Activated CD4-positive, alpha-beta T cell treated with anti-CD3 and anti-CD28 coated beads, Interleukin-2, Interleukin-4, amounts not matched to agents 100 ng/mL and 50 ng/mL, durations not matched to agents 16 hours and 8 hours (primary cell): ENCODE measurements at places on chromosomes 7 and 10.
A peak's percentile ranks its signal among the peaks of the same experiment; 100 is the strongest.

GRCh38 chr7:130393841-130394411, 13.6 kb downstream of the CPA1 start:
- no peak for DNase-seq

- no peak for DNase-seq
These were observed 19.3 kb downstream of the MYO1G start for GRCh38 chr7:44959433-44959951.

DNA sequence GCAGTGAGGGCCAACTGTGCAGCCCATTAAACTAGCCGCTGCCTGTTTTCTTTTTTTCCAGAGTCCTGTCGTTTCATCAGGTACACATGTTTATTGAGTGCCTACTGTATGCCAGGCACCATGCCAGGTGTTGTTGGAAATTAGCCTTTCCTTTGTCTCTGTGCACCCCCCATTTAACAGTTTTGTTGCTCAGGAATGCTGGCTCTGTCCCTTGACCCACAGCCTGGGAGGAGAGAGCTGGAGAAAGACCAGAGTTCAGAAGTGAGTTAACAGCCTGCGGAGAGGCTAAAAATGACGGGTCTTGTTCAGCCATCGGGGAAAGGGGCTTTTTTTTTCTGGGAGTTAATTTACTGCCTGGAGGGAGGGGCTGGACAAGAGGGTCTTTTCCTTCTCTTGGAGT, 1.3 kb downstream of the LRMDA start:
- no peak for DNase-seq

- DNase-seq: no peak
These were observed 70.7 kb upstream of the TNS3 start for GRCh38 chr7:47652591-47652990.

DNA sequence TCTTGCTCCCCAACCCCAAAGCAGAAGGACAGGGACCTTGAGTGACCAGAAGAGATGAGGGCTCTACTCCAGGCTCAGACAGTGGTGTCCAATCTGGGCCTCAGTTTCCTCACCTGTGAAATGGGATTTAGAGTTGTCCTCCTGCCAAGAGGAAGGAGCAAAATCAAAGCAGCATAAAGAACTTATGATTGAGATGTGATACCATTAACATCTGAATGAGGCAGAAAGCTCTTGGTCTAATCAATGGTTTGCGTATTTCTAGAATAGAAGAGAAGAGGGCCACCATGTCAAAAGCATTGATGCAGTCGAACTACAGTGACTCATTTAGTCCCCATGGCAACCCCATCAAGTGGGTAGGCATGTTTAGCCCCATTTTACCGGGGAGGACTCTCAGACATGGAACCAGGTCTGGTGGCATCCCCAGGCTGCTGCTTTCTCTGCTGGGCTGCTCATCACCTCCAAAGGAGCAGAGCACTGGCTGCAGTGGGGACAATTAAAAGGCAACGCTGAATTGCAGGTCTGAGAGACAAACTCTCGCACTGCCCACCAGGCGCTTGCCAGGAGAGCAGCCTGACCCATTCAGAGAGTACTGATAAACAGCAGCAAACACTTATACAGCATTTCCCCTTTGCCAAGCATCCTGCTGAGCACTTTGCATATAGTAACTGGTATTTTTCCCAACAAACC, 175.9 kb downstream of the NEURL1 start:
- DNase-seq: no peak

- DNase-seq: no peak
These were observed 62.3 kb downstream of the LHPP start for GRCh38 chr10:124523901-124524300.

DNA sequence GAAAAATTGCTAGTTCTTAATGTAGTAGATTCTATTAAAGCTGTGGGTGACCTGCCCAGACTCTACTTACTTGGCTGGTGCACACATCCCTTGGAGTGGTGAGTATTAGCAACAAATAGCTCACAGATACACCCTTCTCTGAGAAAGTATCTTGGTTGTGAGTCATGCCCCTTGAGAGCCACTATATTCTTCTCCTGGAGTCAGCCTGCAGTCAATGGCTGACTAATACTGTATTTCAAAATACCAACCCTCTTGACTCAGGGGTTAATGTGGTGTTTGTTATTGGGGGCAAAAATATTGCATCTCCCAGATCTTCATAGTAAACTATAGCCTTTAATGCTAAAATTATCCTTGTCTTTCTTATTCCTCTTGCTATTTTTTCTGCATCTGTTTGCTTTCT, 354.9 kb downstream of the BMPER start:
- DNase-seq: no peak

DNA sequence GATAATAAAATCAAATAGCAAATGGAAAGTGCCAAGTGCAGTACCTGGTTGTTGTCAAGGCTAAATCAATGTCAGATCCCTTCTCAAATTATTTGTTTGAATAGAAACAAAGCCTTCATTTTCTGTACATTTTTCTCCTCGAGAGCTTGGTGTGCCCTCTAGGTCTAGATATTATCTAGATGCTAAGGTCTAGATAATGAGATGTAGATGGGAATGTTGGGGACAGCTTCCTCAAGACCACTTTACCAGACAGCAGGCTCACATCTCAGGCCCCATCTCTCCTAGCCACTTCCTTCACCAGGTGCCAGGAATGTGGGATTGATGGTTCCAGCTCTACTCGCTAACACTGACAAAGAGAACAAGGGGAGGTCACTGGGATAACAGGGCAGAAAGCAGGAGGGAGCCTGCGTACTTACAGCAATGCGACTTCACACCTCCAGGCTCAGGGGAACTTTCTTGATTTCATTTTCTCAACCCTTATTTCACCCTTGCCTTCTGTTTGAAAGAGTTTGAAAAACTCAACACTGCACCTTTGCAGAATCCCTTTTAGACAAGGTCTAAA, 451.4 kb upstream of the VSTM2A start:
- DNase-seq: no peak

- DNase-seq: no peak
These were observed 10.0 kb downstream of the BTBD16 start for GRCh38 chr10:122281018-122281626.

DNA sequence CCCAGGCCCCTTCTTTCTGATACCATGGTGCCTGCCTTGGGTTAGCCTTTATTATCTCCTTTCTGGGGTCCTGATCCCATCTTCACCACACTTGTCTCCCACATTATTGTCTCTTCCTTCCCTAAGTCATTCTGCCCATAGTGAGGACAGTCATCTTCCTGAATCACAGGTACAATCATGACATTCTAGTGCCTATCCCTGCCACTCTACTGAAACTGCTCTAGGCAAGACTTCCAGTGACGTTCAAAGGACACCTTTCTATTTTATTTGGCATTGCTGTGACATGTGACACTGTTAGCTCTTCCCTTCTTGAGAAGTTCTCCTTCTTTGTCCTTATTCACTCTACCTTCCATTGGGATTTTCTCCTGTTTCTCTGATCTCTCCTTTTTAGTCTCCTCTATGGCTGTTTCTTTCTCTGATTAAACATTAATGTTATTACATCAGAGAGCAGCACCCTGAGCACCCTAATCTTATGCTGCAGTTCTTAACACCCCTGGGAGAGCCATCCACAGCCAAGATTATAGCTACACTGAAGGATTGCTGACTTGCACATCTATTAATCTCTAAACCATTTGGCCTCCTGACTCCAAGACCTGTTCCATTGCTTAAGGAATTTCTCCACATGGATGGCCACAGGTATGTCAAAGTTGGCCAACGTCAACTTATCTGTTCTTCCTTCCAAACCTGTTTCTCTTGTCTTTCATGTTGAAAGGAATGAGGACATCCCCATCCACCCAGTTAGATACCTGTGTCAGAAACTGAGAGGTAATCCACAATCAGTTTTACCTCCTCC, 10.9 kb downstream of the MACC1 start:
- DNase-seq: no peak

- DNase-seq: no peak
These were observed 91.2 kb upstream of the CCZ1B start for GRCh38 chr7:6917258-6917657.

GRCh38 chr7:74527842-74528241, 74.1 kb downstream of the GTF2IRD1 start:
- no peak for DNase-seq

DNA sequence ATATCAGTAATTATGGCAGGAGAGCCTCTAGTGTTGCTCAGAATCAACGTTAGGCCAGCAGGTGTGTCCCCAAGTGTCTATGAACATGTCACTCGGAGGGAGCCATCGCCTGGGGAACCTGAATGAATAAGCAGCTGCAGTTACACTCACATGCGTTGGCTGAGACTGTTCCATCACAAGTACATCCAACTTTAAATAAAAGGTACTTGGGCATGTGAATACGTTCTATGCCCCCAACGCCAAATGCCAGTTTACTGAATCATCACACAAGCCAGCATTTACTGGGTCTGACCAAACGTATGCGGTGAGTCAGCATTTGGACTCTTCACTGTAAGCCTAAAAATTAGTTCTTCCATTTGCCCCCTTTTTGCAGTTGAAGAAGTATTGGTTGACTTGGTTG, 207.6 kb upstream of the PLXNA4 start:
- no peak for DNase-seq

DNA sequence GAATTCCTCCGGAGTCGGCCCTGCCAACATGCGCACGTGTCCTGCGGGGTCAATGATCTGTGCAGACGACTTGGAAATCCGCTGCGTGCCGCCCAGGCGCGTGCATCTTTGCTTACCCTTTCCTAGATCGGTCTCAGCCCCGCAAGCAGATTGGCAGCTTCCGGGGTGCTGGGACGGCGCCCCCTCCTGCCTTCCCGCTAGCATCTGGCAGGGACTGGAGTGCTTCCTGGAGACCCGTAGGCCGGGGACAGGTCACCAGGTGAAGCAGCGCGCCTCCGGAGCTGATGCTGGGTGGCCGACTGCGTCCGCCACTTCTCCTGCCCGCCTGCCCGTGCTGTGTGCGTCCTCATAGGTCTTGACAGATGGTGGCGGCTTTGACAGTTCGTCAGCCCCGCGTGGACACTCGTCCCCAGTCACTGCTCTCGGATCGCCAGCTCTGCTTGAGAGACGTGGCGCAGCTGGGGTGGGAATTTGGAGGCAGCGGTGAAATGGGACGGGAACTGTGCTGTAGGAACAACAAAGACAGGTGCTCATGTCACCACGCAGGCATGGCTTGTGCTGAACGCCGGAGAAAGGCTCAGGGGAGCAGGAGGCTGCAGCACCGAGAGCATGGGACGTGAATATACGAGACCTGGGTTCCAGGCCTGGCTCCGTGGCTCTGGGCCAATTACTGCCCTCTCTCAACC, 21.9 kb upstream of the KCNK18 start:
- DNase-seq: peak; percentile 3

GRCh38 chr10:11335167-11335652, 276.2 kb downstream of the USP6NL start:
- DNase-seq: no peak
